ENCODE measurements at places on chromosomes 7 and 10. TPM values are rescaled to one million over a fixed set of nuclear protein-coding genes. Genes with fewer than 3 reads are reported as not detected.
A peak's percentile ranks its signal among the peaks of the same experiment; 100 is the strongest.

Gene CDHR1
- 1.8 TPM for total RNA-seq

Gene STRA8
- total RNA-seq = not detected

- no peak for DNase-seq
These were observed 330.6 kb downstream of the PTPRN2 start for GRCh38 chr7:158257001-158257400.

DNA sequence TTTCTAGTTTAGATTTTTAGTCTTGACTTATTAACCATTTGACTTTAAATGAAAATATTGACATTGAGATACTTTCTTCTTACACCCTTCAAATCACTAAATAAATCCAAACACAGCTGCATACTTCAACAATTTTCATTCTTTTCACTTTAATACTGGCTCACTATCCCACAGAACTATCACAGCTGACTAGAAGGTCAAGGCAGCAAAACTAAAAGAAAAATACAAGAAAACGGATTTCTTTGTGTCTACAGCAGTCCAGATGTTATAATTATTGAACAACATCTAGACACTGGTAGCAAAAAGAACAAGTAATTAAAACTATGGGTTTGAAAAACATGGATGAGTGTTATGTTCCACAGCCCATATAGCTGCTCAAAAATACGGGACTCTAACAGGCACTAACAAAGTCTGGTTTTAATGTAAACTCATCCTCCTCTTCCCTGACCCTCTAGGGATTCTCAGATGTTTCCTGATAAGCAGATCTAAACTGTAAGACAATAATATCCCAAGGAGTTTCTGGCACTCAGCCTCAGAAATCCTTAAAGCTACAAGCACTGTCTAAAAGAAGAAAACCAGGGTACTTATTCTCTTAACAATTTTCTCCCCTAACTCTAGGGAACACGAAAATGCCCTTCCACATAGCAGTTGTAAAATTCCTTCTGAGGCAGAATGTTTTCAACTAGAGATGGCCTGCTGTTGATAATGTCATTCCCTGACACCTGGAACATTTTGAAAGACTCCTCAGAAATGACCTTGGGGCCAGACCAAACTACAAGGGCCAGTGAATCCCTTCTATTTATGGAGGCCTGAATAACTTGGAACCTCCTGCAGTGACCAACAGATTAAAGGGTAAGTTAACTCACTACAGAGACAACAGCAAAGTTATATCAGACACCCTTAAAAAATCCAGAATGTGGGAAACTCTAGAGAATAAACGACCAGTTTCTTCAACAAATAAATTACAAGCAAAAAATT is 12.8 kb downstream of the DNMBP start:
- DNase-seq = no peak

DNA sequence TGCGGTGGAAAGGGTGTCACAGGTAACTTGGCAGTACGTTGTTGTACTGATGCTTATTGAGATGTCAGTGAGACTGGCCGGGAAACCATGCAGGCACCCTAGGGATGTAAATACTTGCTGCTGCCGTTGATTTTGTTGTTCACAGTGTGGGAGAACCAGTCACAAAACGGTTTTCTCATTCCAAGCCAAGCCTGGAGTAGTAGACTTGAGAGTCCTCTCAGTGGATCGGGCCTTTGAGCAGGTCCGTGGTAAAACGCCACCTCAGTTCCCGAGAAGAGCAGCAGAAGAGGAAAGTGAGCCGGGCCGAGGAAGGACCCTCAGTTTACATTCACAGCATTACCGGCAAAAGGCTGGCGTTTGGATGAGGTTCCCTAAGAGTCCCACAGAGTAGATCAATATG is 1.1 kb downstream of the JAKMIP3 start:
- DNase-seq = no peak

DNA sequence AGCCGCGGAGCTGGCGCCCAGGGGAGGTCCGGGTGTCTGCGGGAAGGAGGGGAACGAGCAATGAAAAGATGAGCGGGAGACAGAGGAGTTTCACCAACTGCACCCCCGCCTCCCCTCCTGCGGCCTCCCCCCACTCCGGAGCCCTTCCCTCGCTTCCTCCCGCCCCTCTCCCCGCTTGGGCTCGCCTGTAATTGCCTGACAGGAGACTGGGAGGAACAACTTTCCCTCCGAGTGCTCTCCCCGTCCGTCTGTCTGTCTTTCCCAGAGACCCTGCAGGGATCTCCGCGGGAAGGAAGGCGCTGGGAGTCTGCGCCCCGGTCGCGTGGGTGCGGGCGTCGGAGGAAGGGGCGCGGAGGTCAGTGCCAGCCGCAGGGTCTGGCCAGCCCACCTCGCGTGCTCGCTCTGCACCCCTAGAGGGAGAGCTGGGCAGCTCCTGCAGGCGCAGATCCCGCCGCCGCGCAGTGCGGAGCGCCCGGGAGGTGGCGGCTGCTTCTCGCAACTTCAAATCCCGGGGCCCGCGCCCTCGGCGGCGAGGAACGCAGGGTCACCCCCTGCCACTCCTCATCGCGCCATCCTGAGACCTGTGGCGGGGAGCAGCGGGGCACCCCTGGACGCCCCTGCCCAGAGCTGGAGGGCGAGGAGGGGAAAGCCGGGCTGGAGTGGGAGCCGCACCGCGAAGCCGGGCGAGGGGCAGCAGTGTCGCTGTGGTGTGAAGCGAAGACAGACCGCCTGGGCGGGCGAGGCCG is 511 bp upstream of the NRP1 start:
- DNase-seq = peak; percentile 90

DNA sequence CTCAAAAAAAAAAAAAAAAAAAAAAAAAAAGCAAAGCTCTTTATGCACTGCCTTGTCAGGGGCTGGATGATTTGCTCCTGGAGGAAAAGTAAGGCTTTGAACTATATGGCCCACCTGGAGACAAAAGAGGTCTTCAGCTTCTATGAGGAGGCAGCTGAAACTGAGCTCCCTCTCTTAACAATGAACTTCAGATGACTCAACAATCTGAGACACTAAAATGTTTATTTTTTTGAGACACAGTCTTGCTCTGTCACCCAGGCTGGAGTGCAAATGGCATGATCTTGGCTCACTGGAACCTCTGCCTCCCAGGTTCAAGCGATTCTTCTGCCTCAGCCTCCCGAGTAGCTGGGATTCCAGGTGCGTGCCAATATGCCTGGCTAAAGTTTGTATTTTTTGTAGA is 36.7 kb downstream of the RAB19 start:
- DNase-seq = no peak

DNA sequence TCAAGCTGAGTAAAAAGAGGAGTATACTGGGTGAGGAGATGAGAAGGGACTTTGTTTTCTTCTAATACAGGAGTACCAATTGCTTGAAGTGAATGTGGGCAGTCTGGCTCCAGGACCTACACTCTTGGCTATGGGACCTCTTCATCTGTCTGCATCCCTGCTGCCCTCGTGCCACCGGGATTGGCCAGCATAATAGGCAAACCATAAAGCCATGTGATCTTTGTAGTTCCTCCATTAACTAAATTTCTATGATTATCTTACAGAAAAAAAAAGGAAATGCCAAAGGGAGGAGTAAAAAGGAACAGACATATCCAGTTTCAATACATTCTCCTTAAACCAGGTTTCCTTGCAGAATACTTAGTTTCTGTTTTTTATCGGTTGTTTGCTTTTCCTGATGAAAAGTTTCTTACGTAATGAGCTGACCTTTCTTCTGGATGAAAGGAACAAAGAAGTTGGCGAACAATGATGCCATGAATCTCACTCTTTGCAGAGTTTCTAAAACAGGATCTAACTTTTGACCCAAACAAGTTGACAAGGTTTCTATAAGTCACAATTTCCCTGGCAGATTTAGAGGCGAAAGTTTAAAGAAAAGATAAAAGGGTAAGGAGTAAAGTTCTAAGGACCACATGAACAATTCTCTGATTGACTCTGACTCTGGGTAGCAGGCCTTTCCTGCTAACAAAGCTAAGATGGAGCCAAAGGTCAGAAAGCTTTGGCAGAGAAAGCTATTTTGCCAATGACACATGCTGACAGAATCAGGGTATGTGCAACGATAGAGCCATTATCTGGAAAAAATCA is 54.1 kb downstream of the LAMB1 start:
- no peak for DNase-seq
